NCI-H510A treated with DMSO at 0.1 percent for 48 hours (cell line): ENCODE measurements at places on chromosomes 5 and 9.
A peak's percentile ranks its signal among the peaks of the same experiment; 100 is the strongest.

DNA sequence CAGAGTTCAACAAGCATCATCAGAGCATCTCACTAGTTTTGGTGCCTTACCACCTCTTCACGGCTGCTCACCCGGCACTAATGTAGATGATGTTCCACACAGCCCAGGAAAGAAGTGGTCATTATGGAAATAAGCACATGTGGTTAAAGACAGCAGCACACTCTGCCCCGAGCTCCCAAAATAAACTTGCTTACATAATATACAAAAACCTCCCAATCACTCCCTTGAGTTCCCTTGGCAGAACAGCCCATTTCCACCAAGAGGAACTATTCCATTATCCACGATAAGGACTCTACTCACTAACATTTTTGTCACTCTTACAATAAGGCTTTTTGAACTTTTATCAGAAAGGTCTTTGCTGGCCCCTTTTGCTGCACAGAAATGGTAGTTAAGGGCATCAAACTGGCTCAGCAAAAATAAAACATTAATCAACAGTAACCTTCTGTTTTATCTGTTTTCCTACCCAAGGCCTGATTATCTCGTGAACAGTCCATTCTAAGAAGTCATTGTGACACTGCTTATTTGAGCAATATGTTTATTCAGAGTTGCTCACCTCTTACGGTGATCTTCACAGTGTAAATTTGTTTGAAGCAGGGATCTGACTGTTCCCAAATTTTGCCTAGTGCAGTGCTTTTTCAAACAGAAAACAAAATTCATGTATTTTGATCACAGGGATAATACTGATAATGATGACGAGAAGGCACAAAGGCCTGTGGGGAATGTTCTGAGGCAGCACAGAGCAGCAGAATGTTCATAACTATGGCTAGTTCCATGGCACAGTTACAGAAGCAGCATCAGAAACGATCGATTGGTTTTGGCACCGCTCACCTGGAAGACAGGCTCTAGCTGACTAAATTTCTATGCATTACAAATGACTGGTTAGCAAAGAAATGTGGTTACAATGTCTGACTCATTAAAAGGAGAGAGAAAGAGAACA is 399.8 kb upstream of the PIK3R1 start:
- DNase-seq = no peak

DNA sequence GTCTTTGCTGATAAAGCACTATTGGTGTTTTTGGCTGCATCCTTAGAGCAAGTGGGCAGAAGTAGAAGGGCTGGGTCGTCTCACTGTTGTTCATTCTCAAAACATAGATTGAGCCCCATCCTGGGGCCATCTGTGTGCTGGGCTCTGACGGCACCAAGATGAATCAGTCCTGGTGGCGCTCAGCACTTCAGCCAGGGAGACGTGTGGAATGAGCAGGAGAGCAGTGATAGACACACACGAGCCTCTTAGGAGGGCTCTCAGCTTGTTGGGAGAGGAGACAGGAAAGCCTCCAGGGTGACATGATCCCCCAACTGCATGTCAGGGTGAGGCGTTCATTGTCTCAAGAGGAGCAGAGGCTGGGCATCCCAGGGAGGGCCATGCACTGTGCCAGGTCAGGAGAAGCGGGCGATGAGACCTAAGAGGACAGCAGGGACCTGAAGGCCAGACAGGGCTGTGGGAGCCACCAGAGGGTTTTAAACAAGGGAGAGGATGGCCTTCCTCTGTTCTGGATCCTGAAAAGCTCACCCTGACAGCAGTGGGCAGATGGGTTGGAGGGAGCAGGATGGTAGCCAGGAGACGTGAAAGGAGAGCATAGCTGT is 115.8 kb downstream of the DAB2IP start:
- no peak for DNase-seq

DNA sequence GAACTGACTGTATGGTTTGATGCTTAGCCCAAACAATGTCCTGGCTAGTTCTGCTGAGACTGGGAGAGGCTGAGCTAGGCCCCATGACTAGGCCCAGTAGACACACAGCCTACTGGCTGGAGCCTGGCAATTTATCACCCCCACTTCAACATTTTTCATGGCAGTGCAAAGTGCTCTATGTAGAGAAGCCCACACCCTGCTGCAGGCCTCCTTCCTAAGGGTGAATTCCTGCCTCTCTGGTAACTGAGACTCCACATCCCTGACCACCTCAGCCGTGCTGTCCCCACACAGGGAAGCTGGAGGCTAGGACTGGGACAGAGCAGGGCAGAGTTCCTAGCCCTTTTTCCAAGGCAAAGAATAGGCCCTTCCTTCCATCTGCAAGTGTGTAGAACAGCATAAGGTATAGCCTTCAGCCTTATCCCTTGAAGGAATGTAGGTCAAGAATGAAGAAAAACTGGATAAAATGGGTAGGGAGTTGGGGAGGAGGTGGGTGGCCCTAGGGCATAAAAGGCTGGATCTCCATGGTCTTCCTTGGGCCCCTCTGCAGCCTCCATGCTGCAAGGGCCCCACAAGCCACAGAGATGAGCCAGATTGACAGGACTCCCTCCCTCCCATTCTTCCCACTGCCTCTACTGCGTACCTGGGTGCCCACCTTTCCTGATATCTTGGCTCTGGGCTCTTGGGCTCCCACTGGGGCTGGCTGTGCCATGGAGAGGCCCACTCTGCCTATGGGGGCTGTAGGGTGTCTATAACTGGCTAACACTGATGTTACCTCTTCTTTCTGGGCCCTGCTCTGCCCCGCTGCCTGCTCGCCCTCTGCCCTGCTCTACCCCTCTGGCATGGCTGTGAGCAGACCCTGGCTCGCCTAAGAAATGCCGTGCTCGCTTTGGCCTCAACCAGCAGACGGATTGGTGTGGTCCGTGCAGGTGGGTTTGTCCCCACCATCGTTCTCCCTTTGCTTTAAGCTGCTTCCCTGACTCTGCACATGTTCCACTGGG is 29.8 kb downstream of the TCF7 start:
- DNase-seq = no peak

- DNase-seq = no peak
Measured at GRCh38 chr5:163506726-163507125, 1.3 kb downstream of the MAT2B start.

DNA sequence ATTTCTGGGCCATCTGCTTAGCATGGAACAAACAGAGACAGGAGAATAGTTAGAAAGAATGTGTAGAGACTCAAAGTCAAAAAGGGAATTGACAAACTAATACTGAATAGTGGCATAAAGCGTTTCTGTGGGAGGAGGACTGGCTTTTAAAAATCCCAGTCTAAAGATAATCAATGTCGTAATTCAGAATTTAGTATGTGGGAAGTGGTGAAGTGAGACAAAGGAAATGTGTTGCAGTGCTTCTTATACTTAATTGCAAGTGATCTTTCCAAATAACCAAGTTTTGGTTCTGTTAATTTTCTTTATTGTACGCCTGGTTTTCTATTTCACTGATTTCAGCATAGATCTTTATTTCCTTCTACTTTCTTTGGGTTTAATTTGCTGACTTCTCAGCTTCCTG is 133.2 kb downstream of the ENTREP1 start:
- no peak for DNase-seq

- no peak for DNase-seq
Measured at GRCh38 chr5:43422143-43422542, 10.0 kb upstream of the CCL28 start.

GRCh38 chr9:130682421-130683121 is 11.0 kb upstream of the EXOSC2 start:
- peak; percentile 85 for DNase-seq

DNA sequence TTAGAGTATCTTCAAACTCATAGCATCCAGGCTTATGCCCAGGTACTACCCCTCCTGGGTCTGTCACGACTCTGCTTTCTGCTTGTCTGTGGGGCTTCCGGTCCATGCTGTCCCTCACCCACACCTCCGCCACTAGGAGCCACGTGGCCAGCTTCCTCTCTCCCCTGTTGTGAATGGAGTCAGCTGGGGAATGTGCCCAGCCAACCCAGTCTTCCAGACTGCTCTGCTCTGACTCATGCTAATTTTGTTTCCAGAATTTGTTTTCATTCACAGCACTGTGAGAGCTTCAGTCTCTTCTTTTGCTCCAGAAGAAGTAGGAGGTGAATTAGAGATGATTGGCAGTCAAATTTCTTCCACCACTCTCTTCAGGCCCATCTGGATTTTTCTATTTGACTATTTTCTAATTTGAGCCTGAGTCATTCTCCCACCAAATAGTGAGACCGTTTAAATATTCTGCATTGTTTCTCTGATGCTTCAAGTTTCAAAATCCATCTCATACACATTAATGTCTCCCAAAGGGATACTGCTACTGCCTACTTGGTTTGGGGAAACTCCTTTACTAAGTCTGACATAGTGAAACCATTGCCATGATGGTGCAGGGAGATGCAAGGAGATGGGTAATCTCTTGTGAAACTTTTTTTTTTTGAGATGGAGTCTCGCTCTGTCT is 424.1 kb upstream of the KIF2A start:
- no peak for DNase-seq

- DNase-seq = no peak
Measured at GRCh38 chr9:84499969-84500582, 159.5 kb upstream of the SLC28A3 start.

GRCh38 chr9:137355761-137356365 is 53.8 kb upstream of the NRARP start:
- DNase-seq = no peak

DNA sequence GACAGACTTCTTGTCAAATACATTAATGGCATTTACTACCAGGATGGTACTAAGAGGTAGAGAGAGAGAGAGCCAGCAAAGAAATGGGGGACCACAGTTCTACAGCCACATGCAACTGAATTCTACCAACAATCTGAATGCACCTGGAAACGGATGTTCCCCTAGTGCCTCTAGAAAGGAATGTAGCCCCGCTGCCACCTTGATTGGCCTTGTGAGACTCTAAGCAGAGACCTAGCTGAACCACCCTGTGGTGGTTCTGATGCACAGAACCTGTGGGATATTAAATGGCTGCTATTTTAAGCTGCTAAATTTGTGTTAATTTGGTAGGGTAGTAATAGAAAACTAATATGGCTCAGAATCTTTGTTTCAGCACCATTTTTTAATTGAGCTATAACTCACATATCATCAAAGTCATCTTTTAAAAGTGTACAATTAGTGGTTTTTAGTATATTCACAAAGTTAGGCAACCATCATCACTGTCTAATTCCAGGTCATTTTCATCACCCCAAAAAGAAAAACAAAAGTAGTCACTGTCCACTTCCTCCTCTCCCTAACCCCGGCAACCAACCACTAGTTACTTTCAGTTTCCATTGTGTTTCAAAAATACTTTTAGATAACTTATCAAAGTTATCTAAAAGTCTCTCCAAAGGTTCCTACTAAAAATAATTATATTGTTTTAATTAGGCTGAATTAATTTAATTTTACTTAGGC is 51.7 kb downstream of the CPLANE1 start:
- DNase-seq = no peak

GRCh38 chr5:159034083-159034824 is 65.5 kb downstream of the EBF1 start:
- no peak for DNase-seq

- no peak for DNase-seq
Measured at GRCh38 chr9:109277451-109277850, 43.4 kb downstream of the EPB41L4B start.

GRCh38 chr9:95084254-95084934 is 233.1 kb downstream of the FANCC start:
- no peak for DNase-seq

DNA sequence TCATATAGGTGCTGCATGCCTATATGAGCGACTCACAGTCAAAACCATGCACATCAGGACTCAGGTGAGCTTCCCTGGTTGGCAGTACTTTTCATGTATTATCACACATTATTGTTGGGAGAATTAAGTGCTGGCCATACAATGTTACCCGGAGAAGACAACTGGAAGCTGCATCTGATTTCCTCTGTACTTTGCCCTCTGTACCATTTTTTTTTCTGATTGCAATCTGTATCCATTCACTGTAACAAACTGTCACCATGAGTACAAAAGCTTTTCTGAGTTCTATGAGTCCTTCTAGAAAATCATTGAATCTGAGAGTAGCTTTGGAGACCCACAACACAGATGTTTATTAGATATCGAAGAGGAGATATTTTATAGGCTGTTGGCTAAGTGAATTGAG is 651.0 kb downstream of the NR2F1-AS1 start:
- DNase-seq = no peak

DNA sequence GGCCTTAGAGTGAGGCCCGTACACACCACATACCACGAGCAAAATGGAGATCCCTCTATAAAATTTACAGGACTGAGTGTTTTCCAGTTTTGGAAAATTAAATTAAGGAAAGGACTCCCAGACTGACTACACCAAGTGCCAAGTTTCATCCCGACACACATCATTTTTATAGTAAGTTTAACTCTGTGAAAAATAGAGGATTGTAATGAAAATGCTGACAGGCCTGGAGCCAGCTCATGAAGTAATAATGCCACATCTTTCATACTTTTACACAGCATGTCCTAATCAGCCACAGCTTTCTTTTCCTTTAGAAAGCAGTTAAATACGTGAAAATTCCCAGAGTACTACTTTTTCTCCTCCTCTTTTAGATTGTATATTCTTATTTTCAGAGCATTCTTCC is 169.2 kb downstream of the SAXO1 start:
- DNase-seq = no peak

DNA sequence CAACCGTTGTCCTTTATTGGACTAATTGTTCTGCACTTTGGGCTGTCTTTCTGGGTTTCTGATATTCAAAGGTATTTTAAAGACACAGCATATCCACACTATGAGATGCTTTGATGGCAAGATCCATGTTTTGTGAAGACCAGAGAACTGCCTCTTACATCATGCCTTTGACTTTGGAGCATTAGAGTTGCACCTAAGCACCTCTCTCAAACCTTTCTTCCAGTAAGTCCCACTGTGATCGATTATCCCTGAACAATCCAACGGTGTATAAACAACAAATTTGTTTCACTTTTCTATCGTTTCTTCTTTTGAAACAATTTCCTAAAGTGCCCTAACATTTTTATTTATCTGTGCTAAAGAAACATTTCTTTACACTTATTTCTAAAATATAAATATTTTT is 144.4 kb downstream of the KCTD16 start:
- no peak for DNase-seq

GRCh38 chr9:532707-533106 is 308.8 kb upstream of the DMRT1 start:
- peak; percentile 63 for DNase-seq

- no peak for DNase-seq
Measured at GRCh38 chr9:18798508-18799290, 234.3 kb downstream of the SAXO1 start.

DNA sequence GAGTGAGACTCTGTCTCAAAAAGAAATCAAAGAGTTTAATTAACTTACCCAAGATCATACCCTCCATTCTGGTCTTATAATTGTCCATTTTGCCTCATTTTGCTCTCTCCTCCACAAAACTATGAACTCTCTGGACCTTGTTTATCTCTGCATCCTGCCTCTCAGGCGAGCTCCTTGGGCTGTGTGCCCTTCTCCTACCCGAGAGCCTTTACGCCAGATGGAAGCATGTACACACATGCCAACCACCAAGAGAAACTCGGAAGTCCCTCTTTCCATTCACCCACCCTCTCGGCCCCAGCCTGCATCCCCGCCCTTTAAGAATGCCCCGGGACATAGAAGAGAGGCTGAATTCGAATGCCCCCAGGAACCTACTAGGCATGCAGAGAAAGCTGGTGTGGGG is 25.9 kb downstream of the CPLX2 start:
- DNase-seq = no peak

- peak; percentile 14 for DNase-seq
Measured at GRCh38 chr9:95506428-95506677, 10.4 kb downstream of the PTCH1 start.
